ENCODE measurements at places on chromosomes 5 and 9.
A peak's percentile ranks its signal among the peaks of the same experiment; 100 is the strongest.

DNA sequence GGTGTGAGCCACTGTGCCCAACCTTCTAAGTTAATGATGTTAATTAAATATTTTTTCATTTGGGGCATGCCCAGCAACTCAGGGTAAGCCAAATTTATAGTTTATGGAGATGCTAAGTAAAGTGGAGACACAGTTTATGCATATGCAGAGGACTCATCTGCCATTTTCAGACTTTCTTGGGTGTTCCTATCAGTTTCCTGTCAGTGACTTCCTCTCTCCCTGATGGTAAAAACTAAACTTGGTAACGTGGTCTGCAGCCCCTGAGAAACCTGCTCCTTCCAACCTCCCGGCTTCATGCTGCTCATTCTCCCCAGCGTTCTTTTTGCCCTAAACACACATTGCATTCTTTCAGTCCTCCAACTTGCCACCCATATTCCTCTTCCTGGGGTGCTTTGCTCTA, 48.4 kb upstream of the TUT7 start:
- DNase-seq: no peak

DNA sequence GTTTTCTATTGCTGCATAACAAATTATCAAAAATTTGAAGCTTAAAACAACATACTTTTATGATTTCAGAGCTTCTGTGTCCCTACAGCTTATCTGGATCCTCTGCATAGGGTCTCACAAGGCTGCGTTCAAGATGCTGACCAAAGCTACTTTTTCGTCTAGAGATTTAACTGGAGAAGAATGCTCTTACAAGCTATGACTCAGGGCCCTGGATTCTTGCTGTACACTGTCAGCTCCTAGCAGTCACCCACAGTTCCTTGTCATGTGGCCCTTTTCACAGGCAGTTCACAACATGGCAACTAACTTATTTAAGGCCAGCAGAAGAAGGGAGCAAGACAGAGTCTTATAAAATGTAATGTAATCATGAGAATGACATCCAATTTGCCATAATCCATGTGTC, 70.8 kb upstream of the FAM174A start:
- no peak for DNase-seq

- DNase-seq: no peak
These were observed 124.8 kb upstream of the FAM120A start for GRCh38 chr9:93326654-93327053.

DNA sequence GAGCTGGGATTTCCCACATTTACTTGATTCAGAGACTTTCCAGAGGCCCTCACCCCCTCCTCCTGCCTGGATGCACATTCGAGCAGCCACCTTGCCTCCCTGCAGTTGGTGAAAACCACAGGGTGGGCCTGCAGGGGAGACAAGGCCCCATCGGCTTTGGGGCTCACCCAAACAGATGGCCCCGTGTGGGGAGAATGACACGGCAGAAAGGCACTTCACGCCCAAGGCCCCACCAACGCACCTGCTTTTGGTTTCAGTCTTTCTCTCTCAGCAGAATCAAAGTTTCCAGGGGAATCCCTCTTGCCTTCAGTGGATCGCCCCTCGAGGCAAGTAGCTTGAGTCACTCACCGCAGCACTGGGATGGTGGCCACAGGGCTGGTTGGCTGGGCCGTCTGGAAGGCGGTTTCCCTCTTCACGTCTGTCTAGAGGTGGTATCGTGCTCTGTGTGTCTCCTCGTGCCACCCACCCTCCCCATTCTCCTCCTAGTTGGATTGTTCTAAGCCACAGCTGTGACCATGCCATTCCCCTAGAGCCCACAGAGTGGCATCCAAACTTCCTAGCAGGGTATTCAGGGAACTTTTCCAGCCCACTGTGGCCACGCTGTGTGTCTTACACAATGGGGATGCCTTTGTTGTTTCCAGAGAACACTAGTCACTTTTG, 31.8 kb downstream of the SEC61B start:
- peak; percentile 71 for DNase-seq

- peak; percentile 82 for DNase-seq
These were observed 21.2 kb downstream of the OTULIN start for GRCh38 chr5:14685757-14686156.

DNA sequence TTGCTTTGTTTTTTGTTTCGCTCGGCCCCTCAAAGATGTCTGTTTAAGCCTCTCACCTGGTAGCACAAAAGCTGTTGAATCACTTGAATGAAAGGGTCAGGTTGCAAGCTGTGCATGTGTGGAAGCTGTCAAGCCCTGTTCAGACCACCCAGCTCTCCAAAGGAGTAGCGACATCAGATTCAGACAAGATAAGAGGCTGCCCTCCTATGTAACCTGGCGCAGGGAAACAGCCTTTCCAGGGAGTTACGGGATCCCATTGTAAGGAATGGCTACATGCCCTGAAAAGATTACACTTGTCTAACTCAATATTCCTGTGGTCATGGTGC, 2.9 kb downstream of the FREM1 start:
- no peak for DNase-seq

DNA sequence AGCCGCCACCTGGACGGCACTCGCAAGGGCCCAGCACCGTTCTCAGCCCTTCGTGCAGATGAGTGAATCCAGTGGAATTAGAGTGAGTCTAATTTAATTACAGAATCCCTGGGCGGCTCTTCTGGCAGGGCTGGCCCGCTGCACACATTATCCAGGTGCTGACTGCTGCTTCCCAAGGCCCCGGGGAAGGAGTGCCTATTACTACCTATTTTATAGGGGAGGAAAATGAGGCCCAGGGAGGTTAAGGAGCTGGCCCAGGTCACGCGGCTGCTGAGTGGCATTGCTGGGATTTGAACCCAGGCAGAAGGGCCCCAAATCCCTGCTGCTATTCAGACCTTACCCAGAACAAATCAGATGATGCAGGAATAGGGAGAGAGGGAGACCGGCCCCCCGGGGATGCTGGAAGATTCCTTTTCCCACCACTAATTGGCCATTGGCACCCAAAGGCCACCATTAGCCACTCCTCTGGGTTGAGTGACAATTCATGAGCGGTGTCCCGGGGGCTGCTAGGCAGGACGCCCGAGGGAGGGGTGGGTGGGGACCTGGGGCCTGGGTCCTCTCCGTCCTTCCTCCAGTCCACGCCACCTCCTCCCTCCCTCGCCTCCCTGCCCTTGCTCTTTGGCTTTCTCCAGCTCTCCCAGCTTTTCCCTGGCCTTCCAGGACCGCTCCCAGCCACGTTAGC, 10.3 kb upstream of the QRFP start:
- no peak for DNase-seq

- no peak for DNase-seq
These were observed 23.1 kb downstream of the NDST1 start for GRCh38 chr5:150530951-150531588.

GRCh38 chr9:106859957-106860720, 2.8 kb upstream of the ZNF462 start:
- no peak for DNase-seq

DNA sequence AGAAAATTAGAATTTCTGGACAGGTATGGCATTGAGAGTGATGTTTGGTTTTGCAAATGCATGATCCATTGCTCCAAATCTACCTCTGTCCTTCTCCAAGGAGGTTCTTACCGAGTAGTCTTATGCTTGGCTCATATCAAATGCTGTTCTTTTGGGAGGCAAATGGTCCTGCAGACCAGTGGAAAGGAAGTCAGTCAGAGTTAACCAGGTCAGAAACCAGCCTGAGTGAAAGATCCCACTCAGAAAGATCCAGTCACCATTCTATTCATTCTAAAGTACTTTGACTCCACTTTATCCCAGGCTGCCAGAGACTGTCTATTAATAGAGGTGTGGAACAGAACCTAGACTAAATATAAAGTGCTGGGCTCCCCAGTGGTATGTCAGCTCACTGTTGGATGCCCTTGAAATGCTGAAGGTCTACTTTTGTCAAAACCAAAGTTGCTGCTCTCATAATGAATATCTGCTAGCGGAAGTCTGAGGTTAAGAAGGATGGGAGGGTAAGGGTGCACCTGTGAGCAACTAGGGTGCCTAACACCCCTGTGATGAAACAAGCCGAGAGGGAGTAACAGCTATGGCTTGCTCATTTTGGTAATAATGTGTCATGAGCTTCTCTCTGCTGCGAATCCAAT, 302.2 kb downstream of the ZNF608 start:
- no peak for DNase-seq

DNA sequence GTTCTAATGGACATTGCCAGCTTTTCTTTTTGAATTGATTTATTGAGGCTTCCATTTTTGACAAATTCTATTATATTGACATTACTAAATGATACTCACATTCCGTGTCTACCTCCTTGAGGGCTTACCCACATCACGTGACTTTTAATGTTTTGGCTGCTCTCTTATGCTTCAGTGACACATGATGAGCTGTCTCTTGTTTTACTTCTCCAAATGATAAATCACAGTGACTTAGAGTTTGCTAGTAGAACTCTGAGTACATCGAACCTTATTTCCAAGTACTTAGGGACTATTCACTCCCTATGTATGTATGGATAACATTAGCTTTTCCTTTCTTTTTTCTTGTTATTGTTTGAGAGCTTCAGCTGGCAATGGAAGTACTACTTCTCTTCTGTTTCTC, 169.8 kb upstream of the KCNN2 start:
- DNase-seq: no peak

DNA sequence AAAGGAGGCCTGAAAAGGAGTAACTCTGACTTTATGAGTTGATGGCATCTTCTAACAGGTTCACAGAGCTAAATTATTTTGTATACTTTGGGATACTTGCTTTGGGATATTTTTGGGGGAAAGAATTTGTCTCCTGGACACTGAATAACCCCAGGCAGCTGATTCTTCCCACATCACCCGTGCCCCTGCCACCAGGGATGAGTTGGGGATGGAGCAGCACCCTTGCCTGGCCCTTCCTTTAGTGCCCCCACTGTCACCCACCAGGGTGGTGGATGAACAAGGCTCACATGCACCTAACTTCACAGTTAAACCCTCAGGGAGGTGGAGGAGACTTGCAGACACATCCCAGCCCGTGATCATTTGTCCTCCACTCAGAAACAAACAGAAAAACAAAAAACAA, 2.3 kb upstream of the ADAMTS2 start:
- no peak for DNase-seq

DNA sequence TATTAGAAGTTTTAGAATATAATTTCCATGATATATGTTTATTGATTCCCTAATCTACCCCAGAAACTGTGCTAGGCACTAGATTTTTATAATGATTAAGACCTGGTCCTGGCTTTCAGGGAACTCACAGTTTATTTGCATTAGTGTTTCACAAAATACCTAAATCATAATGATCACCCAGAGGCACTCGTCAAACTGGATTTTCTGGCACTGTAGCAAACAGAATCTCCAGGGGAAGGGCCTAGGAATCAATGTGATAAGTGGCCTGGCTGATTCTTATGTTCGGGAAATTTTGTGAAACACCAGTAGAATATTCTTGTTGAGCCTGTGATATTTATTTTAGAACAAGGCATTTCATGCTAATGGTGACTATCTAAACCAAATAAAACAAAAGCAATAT, 37.4 kb upstream of the SRP19 start:
- DNase-seq: no peak

GRCh38 chr5:142690667-142691066, 4.8 kb upstream of the FGF1 start:
- DNase-seq: no peak

GRCh38 chr5:55146543-55147151, 13.3 kb upstream of the GPX8 start:
- DNase-seq: peak; percentile 88

DNA sequence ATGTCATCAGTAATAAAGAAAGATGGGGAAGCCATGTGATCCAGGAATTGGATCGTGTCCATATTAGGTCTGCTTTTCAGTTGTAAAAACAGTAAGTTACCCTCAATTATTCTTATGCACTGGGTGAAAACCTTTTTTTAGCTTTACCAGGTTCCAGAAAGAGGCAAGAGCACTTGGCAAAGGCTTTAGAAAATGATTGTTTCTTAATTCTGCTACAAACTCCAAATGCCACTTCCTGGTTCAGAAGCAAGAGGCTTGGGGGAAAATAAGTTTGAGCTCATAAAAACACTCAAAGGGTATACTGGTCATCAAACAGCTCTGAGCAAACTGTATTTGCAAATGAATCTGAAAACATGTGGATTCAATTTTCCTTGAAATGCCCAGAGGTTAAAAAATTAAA, 615.6 kb downstream of the EBF1 start:
- no peak for DNase-seq

GRCh38 chr5:9562141-9562540, 16.3 kb upstream of the SEMA5A start:
- DNase-seq: no peak

DNA sequence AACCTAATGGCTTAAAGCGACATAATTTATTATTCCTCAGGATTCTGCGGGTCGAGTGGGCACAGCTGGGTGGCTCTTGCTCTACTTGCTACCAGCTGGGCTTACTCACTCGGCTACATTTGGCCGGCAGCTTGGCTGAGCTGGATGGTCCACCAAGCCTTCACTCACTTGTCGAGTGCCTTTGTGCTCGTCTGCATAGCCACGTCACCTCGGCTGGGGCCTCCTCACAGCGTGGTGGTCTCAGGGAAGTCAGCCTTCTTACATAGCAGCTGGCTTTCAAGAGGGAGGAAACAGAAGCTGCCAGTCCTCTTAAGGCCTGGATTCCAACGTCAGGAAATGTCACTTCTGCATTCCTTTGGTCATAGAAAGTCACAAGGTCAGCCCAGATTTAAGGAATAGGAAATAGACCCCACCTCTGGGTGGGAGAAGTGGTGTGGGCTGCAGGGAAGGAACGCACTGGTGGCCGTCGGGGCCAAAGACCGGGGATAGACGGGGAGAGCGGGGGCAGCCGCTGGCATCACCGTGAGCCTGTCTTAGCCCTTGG, 75.1 kb upstream of the RUFY1 start:
- no peak for DNase-seq

DNA sequence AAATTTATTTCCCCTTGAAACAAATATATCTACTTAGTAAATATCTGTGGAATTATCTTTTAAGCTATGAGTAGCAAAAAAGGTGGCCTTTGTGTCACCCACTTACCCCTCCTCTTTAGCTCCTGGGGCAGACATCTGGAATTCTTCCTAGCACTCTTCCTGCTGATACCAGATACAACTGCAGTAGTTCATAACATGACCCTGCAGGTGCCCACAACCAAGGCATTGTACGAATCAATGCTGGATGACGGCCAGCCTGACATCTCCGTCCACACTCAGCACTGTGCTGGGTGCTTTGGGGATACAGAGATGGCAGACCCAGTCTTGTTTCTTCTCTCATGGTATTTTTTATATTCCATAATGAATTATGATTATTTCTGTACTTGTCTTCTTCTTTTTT, 152.3 kb downstream of the GOLPH3 start:
- peak; percentile 63 for DNase-seq

All from Ammon's horn (tissue), 1 donor.